Esophagus squamous epithelium (tissue), 5 donors: ENCODE measurements at places on chromosomes 13 and 19.

- DNase-seq: no peak
These were observed 35.2 kb downstream of the C13orf46 start for GRCh38 chr13:113938716-113939115.

DNA sequence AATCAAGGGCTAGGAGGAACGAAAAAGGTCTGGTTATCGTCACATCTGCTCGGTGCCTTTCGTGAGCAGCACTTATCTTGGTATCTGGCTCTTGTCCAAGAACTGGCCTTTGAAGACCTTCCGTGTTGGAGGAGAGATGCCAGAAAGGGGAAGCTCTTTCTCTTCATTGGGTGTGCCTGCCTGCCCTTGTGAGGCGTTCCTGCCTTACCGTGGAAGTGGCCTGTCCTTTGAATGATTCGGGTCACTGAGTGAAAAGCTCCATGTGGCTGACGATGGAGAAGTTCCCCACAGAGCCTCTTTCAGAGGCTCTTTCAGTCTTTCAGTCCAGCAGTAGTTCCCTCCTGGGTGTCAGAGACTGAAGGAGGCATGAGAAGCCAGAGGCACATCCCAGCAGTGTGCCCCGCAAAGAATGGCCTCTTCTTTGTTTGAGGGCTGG, 121.5 kb upstream of the SLC10A2 start:
- no peak for DNase-seq

- DNase-seq: no peak
These were observed 13.5 kb downstream of the GNA11 start for GRCh38 chr19:3107658-3108057.

GRCh38 chr19:3970313-3970807, 539 bp downstream of the DAPK3 start:
- no peak for DNase-seq

DNA sequence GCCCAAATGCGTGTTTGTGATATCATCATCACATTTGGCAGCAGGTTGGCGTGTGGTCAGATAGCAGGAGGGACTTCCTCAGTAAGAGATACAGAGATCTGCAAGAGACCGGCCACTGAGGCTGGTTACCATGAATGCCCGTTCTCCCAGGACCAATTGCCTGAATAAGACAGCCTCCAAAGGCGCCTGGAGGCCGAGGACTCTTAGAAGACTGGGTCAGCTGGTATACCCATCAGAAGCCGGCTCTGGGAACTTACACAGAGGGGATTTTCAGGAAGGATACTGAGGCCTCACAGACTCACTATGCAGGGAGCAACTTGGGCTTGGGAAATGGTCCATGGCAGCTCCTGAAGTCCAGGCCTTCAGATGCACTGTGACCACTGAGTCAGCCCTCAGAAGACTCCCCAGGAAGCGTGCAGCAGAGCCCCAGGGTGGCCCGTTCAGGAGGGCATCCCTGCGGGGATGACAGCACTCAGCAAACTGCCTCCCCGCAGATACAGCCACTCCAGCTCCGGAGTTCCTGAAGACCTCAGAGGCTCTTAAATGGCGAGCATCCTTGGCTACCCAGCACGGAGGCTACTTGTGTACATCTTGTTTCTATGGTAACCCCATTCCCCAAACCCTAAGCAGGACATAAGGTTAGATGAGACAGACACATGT, 26.4 kb upstream of the VSTM2B start:
- DNase-seq: no peak

DNA sequence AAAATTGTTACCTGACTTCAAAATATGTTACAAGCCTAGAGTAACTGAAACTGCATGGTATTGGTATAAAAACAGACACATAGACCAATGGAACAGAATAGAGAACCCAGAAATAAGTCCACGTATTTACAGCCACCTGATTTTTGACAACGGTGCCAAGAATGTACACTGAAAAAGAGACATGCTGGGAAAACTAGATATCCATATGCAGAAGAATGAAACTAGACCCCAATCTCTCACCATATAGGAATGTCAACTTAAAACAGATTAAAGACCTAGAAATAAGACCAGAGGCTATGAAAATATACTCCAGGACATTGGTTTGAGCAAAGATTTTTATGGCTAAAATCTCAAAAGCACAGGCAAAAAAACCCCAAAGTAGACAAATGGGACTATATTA, 76.5 kb downstream of the LATS2 start:
- DNase-seq: no peak

DNA sequence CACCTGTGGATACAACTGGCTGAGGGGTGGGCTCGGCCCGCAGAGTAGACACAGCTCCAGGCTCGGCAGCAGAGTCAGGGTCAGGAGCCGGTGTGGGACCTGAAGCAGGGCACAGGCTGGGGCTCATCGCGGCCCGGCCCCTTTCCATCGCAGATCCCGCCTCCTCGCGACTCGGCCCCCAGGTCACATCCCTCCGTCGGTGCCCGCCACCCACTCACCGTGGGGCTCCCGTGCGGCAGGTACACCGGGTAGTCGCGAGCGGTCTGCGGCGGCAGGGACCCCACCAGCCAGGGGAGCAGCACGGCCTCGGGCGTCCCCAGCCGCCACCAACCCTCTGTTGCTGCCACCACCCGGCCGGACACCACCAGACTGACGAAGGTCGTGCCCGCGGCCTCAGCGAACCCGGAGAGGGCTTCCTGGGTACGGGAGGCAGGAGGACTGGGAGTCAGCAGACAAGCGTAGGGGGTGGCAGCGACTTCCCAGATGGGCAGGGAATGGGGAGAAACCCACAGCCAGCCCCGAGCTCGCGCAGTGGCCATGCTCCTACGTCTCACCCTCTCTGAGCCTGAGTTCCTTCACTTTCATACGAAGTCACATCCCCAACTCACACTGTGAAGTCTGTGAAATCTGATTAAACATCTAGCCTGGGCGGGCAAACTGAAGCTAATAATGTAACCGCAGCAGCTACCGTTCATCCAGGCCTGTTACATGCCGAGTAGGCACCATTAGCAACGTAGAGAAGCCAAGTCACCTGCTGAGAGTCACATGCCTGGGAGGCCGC, 3.7 kb downstream of the FUZ start:
- no peak for DNase-seq

- no peak for DNase-seq
These were observed 913 bp upstream of the ELAVL3 start for GRCh38 chr19:11481534-11482383.

- no peak for DNase-seq
These were observed 202.4 kb downstream of the RFC3 start for GRCh38 chr13:34020388-34020787.

DNA sequence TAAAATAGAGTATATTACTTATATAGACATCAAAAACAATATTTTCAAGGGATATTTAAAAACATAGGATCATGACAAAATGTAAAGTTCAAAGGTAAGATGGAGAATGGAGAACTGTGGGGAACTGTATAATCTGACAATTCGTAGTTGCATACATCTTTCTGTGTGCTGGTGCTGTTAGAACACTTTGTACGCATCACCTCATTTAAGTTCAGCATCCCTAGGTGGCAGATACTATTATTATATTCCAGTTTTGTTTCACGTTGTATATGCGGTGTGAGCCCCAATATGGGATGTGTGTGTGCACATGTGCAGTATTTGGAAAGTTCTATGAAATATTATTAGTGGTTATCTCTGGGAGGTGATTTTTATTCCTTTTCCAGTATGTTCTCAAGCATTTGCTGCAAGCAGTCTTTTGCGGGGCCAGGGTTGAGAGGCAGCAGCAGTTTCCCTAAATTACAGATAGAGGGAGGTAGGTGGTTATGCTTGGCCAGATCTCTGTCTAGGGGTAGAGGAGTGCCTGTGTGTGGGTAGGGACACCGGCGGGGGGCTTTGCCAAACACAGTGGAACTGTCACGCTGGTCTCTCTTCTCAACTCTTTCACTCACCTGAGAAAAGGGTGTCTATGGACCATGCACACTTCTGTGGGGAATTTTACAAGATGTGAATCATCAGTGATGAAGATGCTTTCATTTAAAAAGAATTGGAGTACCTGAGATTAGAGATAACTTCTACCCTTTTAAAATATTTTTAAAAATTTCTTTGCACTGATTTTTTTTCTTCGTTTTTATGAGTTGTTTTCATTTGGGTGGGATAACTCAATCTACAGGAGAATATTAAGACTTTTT, 55.6 kb upstream of the ALOX5AP start:
- DNase-seq: no peak

DNA sequence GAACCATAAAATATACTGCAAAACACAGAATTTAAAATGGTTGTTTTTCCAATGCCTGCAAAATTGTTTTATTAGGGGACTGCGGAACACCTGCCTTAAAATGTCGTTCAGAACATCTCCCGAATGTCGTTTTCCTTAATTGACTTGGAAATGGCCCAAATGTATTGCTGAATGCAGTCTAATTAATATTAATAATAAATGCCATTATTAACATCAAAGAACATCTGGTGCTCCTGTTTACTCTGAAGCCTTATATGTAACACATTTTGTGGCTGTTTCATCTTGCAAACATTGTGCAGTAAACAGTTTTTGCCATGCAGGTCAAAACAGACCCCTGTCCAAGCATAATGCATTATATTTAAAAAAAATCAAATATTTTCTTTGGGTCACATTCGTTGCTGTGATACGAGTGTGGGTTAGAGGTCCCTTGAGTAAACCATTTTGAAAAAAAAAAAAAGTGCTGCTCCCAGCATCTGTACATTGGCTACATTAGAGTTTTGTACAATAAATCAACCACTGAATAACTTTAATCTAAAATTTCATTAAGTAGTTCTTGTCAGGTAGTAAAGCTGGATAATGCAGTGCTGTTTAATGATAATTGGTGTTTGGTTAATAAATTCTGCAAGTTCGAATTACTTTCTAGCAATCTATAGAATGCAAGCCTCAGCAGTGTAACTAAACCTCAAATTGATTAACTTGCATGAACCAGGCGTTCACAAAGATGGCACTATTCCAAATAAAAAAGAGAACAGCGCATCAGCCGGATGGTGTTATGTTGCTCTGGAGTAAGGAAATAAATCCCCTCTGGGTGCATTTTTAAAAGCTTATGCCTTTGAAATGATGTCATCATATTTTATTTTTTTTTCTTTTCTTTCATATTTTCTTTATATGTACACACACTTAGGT, 140.2 kb downstream of the ZNF536 start:
- DNase-seq: no peak

DNA sequence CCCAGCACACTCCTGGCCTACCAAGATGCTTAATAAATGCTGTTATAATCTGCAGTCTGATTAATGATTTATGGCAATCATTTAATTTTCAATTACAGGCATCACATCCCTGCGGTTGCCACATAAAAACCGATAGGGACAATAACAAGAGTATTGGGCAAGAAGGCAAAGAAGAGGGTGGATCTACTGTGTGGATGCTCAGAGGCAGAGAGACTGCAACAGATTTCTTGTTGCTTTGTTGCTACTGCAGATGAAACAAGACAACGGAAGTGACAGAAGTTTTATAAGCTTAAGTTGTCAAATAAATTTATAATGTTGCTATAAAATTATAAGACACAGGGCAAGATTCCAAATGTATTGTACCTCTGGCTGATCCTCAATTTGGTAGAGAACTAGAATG, 154.8 kb downstream of the ABCC4 start:
- DNase-seq: no peak

DNA sequence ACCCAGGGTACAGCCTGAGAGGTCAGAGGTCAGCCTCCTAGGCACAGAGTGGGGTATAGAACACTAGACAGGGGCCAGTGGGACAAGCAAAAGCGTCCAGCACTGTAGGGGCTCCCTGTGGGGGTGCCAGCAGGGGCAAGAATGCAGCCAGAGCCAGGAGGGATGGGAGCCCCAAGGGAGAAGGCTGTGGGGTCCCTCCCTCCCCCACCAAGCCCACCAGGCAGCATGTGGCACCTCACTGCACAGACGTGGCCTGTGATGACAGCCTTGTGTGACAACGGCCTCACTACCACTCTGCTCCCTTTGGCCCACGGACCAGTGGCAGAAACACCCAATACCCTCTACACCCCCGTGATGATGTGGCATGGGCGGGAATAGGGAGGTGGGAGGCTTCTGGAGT, 10.1 kb downstream of the ARMC6 start:
- DNase-seq: no peak

GRCh38 chr19:53664152-53664551, 32.4 kb downstream of the DPRX start:
- DNase-seq: no peak

GRCh38 chr13:27954406-27954851, 14.7 kb downstream of the CDX2 start:
- no peak for DNase-seq

DNA sequence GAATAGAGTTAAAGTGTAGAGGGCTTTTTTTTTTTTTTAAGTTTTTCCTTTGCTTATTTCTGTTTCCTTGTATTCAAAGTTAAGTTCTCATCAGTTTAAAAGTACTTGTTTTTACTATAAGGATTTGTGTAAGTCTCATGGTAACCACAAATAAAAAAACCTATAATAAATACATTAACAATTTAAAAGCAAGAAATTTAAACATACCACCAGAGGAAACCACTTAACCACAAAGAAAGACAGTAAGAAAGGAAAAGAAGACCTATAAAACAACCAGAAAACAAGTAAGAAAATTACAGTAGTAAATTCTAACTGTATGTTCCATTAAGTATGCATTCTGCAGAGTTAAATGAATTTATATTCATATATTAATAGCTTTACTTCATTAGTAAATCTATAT, 999.1 kb upstream of the ATXN8OS start:
- DNase-seq: no peak

DNA sequence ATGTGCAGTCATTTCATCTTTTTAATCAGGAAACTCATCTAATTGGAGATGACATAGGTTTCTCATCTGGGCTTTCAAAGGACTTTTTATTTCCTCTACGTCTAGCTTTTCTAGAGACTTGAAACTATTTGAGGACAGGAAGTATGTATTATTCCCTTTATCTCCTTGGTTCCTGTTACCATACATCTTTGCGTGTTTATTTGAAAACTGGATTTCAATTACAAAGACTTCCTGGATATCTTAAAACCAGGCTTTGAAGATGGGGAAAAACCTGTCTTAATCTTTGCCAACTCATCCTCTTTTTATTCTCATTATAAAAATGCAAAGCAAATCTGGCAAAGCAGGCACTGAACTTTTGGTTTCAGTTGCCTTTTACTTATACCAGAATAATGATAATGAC, 130.5 kb downstream of the LMO7 start:
- no peak for DNase-seq

GRCh38 chr13:84812078-84812477, 929.8 kb upstream of the SLITRK1 start:
- no peak for DNase-seq

- DNase-seq: no peak
These were observed 15.0 kb upstream of the EMC10 start for GRCh38 chr19:50461066-50461875.

GRCh38 chr13:103099722-103100293, 33.6 kb upstream of the SLC10A2 start:
- no peak for DNase-seq

GRCh38 chr13:24925318-24926231, 161.6 kb downstream of the RNF17 start:
- no peak for DNase-seq

GRCh38 chr19:46025835-46026234, 3.0 kb upstream of the PGLYRP1 start:
- DNase-seq: no peak

- DNase-seq: no peak
These were observed 46.5 kb upstream of the TFDP1 start for GRCh38 chr13:113537909-113538688.

GRCh38 chr19:15780610-15781418, 6.6 kb upstream of the OR10H5 start:
- DNase-seq: no peak
